ENCODE measurements at places on chromosomes 1 and 21.
A peak's percentile ranks its signal among the peaks of the same experiment; 100 is the strongest.

GRCh38 chr21:41965461-41966013 lies 11.7 kb upstream of the C2CD2 start:
- DNase-seq, result no peak

- no peak for DNase-seq
These were observed 150.0 kb downstream of the CASZ1 start for GRCh38 chr1:10646347-10646861.

DNA sequence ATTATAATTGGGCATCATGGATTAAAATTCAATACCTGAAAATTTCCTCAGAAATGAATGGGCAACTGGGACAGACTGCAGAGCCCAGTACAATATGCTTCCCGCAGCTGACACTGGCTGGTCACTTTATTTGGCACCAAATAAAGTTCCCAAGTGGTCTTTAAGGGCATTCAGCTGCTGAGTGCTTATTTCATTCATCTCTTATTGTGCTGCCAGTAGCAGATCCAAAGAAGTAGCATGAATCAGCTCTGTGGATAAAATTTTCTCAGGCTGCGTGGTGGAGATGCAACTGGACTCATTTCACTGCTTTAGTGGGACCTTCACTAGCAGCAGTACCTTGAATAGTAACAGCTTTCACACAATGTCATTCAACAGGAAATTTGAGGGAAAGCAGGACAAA lies 226.3 kb upstream of the ADGRL2 start:
- no peak for DNase-seq

GRCh38 chr1:95754412-95754811 lies 520.4 kb downstream of the RWDD3 start:
- no peak for DNase-seq

GRCh38 chr1:88647749-88648415 lies 36.2 kb upstream of the PKN2 start:
- DNase-seq, result no peak

DNA sequence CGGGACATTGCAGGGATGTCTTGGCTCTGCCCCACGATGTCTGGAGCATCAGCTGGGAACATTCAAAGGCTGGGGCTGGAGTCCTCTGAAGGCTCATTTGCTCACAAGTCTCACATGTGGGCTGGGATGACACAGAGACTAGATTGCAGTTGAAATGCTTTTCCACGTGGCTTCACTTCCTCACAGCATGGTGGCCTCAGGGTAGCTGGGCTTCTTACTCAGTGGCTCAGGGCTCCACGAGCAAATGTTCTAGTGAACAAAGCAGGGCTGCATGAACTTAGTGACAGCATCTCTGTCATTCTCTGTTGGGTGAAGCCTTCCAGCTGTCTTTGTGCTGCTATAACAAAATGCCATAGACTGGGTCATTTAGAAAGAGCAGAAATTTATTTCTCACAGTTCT lies 247.0 kb upstream of the POU3F1 start:
- peak; percentile 4 for DNase-seq

- DNase-seq, result no peak
These were observed 168.5 kb upstream of the ZC3H12A start for GRCh38 chr1:37305841-37306240.

All from GM20000 (cell line).